ENCODE measurements at places on chromosomes 7 and 10. TPM values are rescaled to one million over a fixed set of nuclear protein-coding genes. Genes with fewer than 3 reads are reported as not detected.

PON1 gene
- total RNA-seq = not detected

GRCh38 chr7:155002411-155003091 is 373 bp downstream of the PAXIP1 start:
- DNase-seq = no peak

ANKRD1 gene
- total RNA-seq = not detected

- DNase-seq = no peak
These were observed 3.5 kb downstream of the SKIDA1 start for GRCh38 chr10:21521751-21522533.

GRCh38 chr10:126437635-126438406 is 49.5 kb upstream of the ADAM12 start:
- peak; percentile 24 for DNase-seq

DNA sequence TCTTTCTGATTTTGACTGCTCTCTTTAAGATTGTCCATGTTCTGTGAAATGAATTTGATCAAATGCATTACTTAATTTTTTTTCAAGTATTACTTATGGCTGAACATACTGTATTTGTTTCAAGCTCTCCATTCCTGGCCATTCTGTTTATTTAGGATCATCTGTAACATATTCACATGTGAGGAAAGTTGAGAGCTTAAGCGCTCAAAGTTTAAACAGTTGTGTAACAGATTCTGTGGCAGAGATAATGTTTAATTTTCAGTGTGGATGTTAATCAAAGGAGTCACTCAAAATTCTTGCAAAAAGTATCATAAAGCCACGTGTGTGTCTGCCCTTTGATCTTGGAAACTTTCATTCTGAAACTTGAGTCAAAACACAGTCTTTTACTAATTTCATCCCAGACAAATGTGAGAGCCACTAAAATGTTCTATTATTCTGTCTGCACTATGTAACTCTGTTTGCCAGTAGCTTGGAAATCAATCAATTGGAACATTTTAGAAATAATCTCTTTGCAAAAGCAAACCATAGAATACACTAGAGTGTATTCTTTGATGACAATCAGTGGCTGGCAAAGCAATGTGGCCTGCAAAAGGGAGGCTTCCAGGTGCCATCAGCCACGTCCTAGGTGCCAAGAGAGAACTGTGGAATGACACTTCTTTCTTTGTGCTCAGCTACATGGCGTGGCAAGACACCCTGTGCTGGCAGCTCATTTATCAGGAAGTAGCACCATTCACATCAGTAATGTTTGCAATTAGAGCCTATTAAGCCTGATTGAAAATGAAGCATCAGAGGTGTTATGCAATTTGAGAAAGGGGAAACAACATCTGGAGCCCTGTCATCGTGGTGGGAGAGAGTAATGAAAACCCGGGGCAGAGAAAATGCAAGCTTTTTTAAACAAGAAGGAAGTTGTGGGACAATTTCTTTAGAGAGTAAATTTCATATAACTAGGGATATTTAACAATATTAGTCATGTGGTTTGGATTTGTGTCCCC is 40.9 kb downstream of the ARL5B start:
- no peak for DNase-seq

DNA sequence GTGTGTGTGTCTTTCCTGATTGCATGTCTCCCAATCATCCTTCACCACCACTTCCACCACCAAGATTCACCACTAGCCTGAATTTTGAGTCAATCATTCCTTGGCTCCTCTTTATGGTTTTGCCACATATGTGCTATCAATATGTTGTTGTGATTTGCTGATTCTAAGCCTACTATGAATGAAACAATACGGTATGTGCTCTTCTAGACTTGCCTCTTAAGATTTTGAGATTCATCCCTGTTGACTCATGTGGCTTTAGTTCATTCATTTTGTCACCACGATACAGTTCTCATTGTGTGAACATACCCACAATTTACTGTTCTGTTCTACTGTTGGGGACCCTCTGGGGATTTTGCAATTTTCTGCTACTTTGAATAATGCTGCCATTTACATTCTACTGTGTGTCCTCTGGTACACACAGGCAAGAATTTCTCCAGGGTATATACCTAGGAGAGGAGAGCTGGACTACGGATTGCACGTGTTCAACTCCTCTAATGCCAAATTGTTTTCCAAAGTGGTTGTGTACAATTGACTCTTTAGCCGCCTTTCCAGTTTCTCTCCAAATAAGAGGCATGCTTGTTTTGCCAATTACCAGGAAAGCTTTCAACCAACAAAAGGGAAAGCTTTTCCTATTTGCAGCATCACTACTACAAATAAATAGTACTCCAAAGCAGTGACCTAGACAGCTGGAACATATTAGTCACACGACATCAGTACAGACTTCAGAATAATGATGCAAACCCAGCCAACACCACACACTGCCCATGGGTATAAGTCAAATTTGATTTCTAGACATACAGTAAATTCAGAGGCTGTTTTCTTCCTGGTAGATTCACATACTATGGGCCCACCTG is 30.0 kb downstream of the SGMS1 start:
- no peak for DNase-seq

GRCh38 chr10:125208854-125209565 is 48.6 kb upstream of the CTBP2 start:
- DNase-seq = no peak

DLD gene
- total RNA-seq = 99.9 TPM

GRCh38 chr10:112395809-112396530 is 22.1 kb downstream of the ACSL5 start:
- no peak for DNase-seq

SPDYE16 gene
- not detected for total RNA-seq
